ENCODE measurements at places on chromosomes 1 and 21.

- no peak for DNase-seq
Observed at GRCh38 chr21:44872649-44873355, 688 bp downstream of the PTTG1IP start.

GRCh38 chr1:92478393-92478792 lies 8.3 kb downstream of the GFI1 start:
- DNase-seq: no peak

DNA sequence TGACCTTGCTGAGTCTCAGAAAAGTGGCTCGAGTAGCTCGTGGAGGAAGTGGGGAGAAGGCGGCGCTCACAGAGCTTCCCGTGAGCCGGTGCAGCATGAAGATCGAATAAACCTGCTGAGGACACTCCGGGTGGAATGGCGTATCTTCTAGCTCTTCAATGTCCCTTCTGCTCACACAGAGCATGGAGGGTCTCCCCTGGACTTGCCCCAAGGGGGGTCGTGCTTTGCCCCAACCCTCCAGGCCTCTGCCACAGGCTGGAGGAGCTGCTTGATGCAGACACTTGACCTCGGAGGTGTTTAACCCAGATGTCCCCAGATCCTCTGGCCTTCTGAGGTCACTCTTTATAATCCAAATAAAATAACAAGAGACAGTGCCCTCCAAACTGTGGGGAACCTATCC lies 2.2 kb upstream of the KRTAP10-12 start:
- DNase-seq: no peak

GRCh38 chr1:64220241-64220640 lies 16.8 kb downstream of the UBE2U start:
- no peak for DNase-seq

- no peak for DNase-seq
Observed at GRCh38 chr1:94326329-94326728, 88.9 kb upstream of the ARHGAP29 start.

DNA sequence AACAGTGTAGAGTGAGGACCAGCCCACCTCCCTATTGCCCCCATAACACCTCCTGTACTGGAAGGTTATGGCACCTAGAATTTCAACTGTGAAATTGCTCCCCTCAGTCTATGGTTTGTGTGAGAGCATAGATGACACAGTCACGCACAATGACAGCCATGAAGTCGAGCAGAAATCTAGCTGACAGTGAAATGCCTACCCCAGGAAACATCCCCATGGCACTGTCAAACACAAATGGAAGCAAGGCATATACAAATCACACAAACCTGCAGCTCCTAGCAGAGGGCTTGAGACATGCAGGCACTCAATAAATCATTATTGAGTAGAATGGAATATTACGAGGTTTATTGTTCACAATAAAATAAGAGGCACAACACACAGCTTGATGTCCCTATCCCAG lies 142.5 kb upstream of the ST6GALNAC5 start:
- no peak for DNase-seq

- DNase-seq: no peak
Observed at GRCh38 chr1:30191154-30191702, 532.2 kb downstream of the MATN1 start.

DNA sequence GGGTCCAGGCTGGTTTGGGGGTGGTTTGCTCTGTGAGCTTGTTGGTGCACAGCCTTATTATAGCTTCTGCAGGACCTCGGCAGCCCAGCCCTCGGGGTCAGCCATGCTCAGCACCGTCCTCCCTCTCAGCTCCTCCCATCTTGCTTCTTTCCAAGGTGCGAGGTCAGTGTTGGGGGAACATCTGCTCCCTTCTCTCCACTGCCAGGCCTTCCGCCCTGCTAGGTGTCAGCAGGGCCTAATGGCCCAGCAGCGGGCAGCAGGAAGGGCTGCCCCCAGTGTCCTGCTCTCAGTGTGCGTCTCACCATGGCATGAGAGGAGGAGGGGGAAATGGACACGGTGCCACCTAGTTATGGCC lies 36.5 kb upstream of the LRRC3 start:
- no peak for DNase-seq

DNA sequence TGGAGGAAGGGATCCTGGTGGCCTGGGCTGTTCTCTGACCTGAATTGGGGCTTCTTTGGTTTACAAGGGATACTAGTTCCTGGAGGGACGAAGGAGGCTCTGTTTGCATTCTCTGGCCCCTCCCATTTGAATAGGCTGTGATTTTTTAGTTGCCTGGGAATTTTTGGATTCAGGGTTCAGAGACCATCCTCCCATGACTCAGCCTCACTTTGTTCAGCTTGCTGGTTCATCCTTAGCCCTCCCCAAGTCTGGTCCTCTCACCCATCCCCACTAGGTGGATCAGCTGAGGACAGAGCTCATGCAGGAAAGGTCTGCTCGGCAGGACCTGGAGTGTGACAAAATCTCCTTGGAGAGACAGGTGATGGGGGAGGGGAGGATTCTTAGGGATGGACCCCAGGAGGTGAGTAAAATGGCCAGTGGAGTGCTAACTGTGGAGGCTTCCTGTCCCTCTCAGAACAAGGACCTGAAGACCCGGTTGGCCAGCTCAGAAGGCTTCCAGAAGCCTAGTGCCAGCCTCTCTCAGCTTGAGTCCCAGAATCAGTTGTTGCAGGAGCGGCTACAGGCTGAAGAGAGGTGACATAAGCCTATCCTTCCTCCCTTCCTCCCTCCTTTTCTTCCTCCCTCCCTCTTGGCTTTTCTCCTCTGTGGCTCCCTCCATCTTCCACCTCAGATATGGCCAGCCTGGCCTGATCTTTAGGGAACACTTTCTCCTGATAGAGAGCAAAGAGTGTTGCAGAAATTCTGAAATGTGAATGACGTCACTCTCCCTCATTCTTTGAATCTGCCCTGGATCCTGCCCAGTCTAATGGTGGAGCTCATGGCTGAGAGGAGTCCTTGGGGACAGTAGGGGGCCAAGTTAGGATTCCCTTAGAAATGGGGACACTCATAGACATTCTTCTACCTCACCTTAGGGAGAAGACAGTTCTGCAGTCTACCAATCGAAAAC lies 4.5 kb upstream of the TUFT1 start:
- DNase-seq: no peak

- no peak for DNase-seq
Observed at GRCh38 chr1:66217021-66217420, 316.9 kb upstream of the SGIP1 start.

GRCh38 chr1:109138358-109138757 lies 24.4 kb downstream of the ELAPOR1 start:
- DNase-seq: no peak

DNA sequence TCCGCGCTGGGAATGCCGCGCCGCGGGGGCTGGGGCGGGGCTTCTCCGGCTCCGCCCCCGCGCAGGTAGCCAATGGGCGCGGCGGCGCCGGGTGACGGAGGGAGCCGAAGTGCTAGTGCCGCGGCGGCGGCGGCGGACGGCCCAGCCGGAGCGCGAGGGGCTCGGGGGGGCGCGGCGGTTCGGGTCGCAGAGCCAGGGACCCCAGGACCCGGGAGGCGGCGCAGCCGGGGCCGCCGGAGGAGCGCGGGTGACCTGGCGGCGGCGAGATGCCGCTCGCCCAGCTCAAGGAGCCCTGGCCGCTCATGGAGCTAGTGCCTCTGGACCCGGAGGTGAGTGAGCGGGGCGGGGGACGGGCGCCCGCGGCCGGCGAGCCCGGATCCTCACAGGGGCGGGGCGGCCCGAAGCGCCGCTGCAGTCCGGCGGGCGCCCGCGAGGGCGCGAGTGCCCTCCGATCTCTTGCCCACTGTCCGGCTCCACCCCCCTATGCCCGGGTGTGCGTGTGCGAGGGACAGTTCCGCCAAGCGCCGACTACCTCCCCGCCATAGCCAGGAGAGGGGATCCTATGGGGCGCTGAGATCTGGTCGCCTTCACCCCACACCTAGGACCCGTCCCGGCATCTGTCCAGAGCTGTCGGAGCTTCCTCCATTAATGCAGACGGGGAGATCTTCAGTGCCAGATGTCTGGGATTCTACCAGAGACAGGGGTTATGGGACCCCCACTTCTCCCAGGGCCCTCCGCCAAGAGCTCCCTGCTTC lies at the start of gene RPS6KA1:
TSS of gene RPS6KA1 (plus strand) at position 107 of the 755 bp plus-strand sequence. CDS start at position 267, 160 bp downstream.
- peak; percentile 65 for DNase-seq

DNA sequence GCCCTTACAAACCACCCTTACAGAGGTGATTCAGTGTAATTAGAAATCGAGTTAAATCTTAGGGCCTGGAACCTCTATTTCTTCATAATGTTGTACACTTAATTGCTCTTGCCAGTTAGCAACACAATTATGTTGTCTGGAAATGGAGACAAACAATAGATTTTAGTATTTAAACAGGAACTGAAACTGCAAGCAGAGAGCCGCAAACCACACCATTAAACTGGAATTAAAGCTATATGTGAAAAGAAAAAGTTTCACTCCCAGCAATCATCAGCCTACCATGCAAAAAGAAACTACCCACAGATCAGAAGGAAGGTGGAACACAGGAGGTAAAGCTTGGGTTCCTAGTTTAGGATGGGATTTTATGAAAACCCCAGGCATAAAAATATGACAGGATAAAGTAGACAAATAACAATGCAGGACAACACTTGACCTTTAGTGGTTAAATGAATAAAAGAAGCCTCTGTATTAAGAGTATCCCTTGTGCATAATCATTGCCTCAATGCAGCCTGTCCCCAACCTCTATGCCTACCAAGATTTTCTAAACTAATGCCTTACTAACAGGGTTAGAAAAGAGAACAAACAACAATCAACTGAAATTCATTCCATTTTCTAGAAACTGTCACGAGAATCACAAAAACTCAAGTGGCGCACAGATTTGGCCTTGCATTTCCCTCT lies 304.3 kb upstream of the ESRRG start:
- no peak for DNase-seq

GRCh38 chr1:43708002-43708410 lies 670 bp downstream of the ST3GAL3 start:
- DNase-seq: no peak

DNA sequence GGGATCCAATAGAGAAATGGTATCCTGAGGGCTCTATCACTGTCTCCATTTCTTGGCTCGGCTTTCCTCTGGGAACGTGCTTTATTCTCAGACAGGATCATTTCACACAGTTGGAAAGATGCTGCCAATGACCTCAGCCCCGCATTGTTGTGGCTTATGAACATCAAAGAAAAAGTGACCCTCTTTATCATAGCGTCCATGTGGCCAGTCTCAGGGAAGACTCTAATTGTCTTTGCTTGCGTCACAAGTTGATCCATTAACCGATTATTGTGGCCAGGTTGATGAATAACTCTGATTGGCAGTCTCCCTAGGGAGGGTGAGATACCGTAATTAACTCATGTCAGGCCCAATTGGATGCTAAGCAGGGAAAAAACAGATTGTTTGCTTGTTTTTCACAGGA lies 10.4 kb upstream of the TMEM9 start:
- DNase-seq: no peak

DNA sequence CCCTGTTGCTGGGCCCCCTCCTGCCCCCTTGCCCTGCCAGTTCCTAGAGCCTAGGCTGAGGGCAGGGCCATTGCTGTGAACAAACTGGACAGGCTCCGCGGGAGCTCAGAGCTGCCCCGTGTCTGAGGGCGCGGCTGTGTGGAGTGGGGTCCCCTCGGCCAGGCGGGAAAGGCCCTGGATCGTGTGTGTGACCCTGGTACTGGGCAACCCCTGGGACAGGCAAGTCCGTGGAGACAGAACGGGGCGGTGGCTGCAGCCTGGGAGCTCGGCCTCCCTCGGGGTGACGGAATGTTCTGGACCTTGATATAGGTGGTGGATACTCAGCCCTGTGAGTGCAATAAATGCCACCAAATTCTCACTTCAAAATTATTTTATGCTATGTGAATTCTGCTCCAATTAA lies 27.7 kb upstream of the C1orf159 start:
- DNase-seq: no peak

DNA sequence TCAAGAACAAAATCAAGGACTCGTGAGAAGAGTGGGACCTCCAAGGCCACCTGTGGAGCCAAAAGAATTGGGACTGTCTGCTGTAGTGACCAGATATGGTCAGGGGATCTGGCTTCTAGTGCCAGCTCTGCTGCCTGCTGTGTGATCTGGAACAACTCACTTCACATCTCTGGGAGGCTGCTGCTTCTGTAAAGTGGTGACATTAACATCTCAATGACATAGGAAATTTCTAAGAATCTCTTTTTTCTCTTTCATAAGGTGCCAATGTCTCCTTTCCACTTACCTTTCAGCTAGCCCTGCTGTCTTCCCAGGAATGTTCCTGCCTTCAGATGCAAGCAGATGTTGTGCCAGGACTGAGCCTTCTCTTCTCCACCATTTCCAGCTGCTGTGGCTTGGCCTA lies 5.0 kb upstream of the SRSF4 start:
- DNase-seq: no peak

GRCh38 chr1:34842952-34843371 lies 16.6 kb downstream of the SMIM12 start:
- DNase-seq: no peak

- no peak for DNase-seq
Observed at GRCh38 chr1:116203181-116203723, 92.1 kb downstream of the MAB21L3 start.

DNA sequence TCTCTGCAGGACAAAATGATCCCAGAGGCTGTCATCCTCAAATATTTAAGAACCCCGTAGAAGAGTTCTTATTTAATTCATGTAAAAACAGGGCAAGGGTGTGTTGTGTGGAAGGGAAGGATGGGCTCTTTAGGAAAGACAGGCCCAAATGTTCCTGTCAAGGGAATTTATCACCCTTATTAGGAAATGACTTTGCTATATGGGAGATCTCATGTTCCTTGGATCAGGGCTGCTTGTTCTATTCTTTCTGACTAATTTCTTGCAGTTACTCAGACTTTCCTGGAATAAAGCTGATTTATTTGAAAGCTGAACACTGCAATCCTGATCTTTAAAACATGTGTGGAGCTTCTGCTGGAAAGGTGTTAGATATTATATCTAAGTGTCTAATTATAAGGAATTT lies 72.8 kb downstream of the SELENOF start:
- DNase-seq: no peak

DNA sequence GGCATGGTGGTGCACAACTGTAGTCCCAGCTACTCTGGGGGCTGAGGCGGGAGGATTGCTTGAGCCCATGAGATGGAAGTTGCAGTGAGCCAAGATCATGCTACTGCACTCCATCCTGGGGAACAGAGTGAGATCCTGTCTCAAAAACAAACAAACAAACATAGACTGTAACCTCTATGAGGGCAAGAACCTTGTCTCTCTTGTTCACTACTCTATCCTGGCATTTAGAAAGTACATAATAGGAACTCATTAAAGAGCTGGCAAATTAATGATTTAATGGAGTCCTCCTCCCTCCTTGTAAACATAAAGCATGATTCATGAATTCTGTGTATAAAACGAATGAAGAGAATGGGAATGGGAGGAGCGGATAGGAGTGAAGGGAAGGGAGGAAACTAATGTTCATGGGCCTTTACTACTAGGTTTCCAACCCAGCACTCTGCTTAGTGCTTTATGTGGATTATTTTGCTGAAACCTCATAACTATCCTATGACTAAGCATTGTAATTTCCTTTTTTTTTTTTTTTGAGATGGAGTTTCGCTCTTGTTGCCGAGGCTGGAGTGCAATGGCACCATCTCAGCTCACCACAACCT lies 8.6 kb downstream of the LMOD1 start:
- no peak for DNase-seq

DNA sequence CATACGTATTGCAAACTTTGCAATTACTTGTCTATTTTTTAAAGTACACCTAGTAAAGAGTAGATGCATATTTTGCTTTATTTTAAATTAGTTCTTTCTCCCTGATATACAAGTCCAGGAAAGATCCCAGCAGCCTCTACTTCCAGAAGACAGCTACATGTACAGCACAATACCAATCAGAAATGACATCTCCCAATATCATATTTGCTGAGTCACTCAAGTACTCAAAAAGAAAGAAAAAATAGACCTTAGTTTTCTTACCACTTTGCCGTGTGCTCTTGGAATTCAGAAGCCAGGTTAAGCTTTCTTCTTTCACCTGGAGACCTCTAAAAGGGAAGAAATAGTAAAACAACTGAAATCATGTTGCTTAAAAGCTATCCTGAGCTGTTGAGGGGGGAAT lies 412.6 kb upstream of the RUNX1 start:
- DNase-seq: no peak
